Colonic mucosa (tissue), 4 donors: ENCODE measurements at places on chromosomes 16 and 17.

GRCh38 chr16:82070656-82071369, 35.8 kb downstream of the HSD17B2 start:
- no peak for DNase-seq

- DNase-seq: peak; percentile 52
These were observed 30.6 kb downstream of the C16orf74 start for GRCh38 chr16:85720302-85720637.

DNA sequence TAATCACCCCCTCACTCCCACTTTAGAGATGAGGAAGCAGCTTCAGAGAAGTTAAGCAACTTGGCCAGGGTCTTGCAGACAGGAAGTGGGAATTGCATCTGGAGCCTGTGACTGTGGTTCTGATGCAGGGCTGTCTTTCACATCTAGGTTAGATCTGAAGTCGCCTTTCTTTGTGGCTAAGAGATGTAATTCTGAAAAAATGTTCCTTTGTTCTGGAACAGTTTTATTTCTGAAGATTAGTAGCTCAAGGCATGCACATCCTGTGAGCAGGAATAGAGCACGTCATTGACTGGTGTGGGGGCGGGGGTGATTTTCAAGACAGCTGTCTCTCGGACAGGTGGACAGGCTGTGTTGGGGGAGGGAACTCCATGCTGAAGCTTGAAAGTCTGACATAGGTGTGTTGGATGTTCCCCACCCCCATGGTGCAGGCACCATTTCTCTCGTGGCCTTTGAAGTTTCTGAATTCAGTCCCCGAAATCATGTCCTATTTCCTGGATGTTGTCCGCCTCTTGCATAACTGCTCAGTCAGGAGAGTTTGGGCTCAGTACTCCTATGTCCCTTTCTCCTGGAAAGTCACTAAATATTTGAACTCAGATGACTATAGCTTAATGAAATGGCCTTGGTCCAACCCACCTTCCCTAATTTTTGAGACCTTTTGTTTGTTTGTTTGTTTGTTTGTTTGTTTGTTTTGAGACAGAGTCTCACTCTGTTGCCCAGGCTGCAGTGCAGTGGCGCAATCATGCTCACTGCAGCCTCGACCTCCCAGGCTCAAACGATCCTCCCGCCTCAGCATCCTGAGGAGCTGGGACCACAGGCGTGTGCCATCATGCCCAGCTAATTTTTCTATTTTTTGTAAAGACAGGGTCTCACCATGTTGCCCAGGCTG, 21.0 kb upstream of the HERPUD1 start:
- DNase-seq: no peak

DNA sequence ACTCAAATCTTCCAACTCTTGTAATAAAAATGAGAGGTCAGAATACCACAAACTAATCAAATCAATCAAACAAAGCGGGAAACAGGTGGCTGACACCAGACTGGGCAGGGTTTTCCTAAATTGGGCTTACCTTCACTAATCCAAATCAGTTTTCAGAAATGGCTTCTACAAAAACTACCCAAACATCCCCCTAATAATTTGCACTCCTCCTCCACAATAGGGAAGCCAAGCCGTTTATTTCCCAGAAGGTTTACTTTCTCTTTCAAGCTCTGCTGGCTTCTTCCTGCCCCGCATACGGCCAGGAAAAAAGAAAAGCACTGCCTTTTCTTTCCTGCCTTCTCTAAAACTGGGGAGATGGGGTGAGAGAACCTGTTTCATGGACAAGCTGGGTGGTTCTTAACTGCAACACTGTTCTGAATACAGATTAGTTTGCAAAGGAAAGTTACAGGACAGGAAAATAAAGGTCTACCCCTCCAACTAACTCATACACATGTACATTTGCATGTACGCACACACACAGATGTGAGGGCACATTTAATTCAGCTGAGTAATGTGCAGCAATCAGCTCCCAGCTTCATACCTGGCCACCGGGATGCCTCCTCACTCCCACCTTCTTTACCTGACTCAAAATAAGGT, 9.2 kb downstream of the STAT3 start:
- DNase-seq: no peak

DNA sequence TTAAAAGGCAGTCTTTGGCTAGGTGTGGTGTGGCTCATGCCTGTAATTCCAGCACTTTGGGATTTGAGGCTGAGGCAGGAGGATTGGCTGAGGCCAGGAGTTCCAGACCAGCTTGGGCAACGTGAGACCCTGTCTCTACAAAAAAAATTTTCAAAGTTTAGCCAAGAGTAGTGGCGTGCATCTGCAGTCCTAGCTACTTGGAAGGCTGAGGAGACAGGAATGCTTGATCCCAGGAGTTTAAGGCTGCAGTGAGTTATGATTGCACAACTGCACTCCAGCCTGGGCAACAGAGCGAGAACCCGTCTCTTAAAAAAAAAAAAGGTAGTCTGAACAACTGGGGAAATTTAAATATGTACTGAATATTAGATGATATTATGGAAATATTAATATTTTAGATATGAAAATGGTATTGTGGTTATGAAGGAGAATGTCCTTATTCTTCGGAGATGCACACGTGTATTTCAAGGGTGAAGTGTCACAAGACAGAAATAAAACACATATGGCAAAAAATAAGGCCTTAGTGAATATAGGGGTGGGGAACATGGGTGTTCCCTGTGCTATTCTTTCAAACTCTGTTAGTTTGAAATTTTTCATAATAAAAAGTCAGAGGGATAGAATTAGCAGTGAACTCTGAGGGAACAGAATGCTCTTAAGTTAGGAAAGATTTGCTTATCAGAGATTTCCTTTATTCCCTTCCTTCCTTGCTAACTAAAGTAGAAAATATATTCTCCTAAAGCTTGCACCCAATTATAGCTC, 144.7 kb downstream of the CDK5R1 start:
- DNase-seq: no peak

DNA sequence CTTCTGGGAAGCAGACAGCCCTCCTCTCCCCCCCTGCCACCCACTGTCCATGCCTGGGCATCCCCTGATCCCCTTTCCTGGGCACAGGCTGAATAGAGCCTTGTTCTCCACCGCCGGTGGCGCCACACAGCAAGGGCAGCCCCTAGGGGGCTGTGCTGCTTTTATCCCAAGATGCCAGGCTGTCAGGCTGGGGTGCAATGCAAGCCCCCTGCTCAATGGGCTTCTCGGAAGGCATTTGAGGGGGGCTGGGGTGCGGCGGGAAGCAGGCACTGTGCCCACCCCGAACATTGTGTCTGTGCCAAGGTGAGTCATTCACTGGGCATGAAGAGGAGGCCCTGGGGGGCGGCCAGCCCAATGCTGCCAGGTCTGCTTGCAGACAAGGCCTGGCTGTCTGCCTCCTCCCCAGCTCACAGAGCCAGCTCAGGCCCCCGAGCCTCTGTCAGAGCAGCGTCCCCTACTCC, 1.5 kb upstream of the GFAP start:
- no peak for DNase-seq

GRCh38 chr17:30101686-30102390, 14.8 kb upstream of the NSRP1 start:
- DNase-seq: no peak

- DNase-seq: no peak
These were observed 279.0 kb downstream of the CPPED1 start for GRCh38 chr16:12524658-12525057.

DNA sequence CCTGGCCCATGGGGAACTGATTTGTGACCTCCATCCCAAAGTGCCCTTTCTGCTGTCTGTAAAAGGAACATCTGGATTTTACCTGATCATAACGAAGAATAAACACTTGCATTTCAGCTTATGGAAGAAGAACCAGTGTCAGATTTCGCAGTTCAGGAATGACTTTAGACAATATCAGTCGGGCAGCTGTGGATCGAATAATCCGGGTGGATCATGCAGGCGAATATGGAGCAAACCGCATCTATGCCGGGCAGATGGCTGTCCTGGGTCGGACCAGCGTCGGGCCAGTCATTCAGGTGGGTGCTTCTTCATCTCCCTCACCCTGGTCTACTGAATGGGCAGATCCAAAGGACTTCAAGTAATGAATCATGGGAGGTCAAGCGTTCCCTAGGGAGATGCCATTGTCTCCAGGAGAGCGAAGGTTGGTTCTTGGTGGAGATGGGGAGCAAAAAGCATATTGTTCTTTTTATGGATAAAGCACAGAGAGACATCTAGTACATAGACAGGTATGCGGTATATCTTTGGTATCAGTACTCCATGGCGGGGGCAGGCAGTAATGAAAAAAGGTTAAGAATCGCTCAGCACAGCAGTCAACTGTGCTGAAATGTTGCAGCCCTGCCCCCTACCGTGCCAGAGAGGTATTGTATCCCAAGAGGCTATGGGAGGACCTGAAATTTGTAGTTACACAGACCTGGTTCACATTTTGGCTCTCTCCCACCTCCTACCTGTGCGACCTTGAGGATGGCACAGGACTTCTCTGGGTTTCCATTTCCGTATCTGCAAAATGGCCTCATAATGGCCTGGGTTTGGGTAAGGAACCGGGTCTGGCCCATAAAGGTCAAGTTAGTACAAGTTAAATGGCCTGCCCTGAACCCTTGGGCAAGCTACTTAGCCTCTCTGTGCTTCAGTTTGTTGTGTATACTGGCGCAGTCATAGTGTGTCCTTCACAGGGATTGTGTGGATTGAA, 4.7 kb downstream of the COQ7 start:
- DNase-seq: peak; percentile 78

DNA sequence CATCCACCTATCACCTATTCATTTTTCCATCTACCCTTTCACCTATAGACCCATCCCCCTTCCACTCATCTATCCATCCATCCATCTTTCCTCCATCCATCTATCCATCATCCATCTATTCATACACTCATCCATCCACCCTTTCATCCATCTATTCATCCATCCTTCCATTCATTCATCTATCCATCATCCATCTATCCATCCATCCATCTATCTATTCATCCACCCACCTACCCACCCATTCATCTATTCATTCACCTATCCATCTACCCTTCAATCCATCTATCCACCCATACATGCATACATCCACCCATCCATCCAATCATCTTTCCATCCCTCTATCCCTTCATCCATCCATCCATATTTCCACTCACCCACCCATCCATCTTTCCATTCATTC, 63.3 kb downstream of the C17orf67 start:
- no peak for DNase-seq

- DNase-seq: no peak
These were observed at the start of gene RNF112 for GRCh38 chr17:19410875-19411620. Gene RNF112 (plus strand): TSS chr17:19411232. CDS start chr17:19411409, 177 bp downstream.

DNA sequence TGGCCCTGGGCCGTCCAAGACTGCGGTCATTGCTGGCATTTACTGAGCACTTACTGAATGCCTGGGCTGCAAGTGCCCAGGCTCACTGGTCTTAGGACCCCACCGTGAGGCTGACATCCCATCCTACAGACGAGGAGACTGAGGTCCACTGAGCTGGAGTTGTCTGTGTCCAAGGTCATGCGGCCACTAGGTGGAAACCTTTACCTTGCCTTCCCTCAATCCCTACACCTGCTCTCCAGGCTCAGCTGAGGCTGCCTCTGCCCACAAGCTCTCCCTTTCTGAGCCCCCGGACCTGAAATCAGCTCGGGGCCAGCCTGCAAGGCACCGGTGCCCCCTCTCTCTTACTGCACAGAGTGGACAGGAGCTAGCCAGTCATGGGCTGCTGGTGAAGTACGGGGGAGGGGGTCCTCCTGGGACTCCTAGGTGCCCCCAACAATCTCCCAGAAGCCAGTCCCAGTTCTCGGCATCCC, 1.5 kb downstream of the CASKIN1 start:
- DNase-seq: peak; percentile 59

- peak; percentile 23 for DNase-seq
These were observed 230.4 kb downstream of the CPPED1 start for GRCh38 chr16:12573300-12573699.

- DNase-seq: peak; percentile 22
These were observed 176.9 kb upstream of the FAM20A start for GRCh38 chr17:68777856-68778694.

GRCh38 chr16:79592186-79592585, 8.4 kb downstream of the MAF start:
- no peak for DNase-seq

- DNase-seq: no peak
These were observed 47.7 kb downstream of the CFDP1 start for GRCh38 chr16:75385507-75386152.

GRCh38 chr16:71746442-71747046, 22.0 kb upstream of the PHLPP2 start:
- DNase-seq: peak; percentile 27

- DNase-seq: no peak
These were observed 81.8 kb upstream of the DNAJA2 start for GRCh38 chr16:47055136-47055885.

- peak; percentile 5 for DNase-seq
These were observed 30.0 kb downstream of the IL21R start for GRCh38 chr16:27431773-27432532.

DNA sequence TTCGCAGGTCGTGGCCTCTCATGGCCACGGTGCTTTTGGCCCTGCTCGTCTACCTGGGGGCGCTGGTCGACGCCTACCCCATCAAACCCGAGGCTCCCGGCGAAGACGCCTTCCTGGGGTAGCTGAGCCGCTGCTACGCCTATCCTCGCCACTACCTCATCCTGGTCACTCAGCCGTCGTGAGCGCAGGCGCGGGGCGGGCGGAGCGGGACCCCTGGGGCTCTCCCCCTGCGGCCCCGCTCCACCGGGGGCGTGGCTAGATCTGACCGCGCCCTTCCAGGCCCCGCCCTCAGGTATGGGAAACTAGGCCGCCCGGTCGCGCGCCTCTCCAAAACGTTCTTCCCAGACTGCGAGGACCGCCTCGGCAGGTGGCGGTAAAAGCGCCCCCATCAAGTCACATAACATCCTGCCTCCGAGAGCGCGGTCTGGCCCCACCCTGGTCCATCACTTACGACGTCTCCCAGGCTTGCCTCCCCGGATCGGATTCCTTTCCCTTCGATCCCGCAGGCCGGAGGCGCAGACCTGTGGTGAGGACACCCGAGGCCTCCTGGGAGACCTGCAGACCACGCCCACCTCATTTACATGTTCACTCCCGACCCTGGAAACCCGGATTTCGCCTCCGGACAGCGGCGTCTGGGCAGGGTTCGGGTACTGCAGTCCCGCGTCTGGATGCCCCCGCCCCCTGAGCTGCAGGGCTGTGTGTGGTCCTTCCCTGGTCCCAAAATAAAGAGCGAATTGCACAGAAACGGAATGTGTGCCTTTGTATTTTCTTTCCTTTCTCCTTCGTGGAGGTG, 91.5 kb upstream of the TMEM97 start:
- peak; percentile 84 for DNase-seq

- DNase-seq: no peak
These were observed 157.5 kb downstream of the ZNF423 start for GRCh38 chr16:49698453-49698815.

GRCh38 chr17:3012926-3013581, 50.4 kb downstream of the OR1D5 start:
- peak; percentile 68 for DNase-seq

- no peak for DNase-seq
These were observed 21.4 kb downstream of the KCNJ12 start for GRCh38 chr17:21397341-21398190.

DNA sequence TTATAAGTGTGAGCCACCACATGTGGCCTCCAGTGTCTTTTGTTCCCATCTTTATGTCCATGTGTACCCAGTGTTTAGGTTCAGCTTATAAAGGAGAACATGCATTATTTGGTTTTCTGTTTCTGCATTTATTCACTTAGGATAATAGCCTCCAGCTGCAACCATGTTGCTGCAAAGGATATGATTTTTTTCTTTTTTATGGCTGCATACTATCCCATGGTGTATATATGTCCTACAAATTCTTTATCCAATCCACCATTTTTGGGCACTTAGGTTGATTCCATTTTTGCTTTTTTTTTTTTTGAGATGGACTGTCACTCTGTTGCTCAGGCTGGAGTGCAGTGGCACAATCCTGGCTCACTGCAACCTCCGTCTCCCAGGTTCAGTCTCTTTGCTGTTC, 32.9 kb downstream of the ATAD5 start:
- DNase-seq: no peak

- no peak for DNase-seq
These were observed 28.2 kb upstream of the DNAH17 start for GRCh38 chr17:78605429-78605828.
